ENCODE measurements at places on chromosomes 1 and 21.

DNA sequence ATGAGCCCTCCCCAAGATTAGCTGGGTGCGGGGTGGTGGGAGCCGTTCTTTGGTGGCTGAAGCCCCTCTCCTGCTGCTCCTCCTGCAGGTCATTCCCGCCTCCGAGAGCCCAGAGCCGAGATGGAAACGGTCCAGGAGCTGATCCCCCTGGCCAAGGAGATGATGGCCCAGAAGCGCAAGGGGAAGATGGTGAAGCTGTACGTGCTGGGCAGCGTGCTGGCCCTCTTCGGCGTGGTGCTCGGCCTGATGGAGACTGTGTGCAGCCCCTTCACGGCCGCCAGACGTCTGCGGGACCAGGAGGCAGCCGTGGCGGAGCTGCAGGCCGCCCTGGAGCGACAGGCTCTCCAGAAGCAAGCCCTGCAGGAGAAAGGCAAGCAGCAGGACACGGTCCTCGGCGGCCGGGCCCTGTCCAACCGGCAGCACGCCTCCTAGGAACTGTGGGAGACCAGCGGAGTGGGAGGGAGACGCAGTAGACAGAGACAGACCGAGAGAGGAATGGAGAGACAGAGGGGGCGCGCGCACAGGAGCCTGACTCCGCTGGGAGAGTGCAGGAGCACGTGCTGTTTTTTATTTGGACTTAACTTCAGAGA lies 448 bp downstream of the G0S2 start:
- no peak for DNase-seq

DNA sequence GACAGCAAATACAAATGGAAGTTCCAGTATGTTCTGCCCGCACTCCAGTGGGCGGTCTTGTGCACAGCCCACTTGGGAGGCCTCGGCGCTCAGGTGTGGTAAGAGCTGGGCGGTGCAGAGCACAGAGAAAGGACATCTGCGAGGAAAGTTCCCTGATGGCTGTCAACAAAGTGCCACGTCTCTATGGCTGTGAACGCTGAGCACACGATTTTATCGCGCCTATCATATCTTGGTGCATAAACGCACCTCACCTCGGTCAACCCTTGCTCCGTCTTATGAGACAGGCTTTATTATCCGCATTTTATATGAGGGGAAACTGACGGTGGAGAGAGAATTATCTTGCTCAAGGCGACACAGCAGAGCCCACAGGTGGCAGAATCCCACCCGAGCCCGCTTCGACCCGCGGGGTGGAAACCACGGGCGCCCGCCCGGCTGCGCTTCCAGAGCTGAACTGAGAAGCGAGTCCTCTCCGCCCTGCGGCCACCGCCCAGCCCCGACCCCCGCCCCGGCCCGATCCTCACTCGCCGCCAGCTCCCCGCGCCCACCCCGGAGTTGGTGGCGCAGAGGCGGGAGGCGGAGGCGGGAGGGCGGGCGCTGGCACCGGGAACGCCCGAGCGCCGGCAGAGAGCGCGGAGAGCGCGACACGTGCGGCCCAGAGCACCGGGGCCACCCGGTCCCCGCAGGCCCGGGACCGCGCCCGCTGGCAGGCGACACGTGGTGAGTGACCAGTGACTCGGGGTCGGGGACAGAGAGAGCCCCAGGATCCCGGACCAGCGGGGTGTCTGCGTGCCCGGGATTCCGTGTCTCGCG lies at the start of gene IL12RB2:
Gene IL12RB2, plus strand, starts transcription at position 623 of the 810 bp plus-strand sequence. CDS start 12,496 bp downstream, outside the sequence.
- DNase-seq, result peak; percentile 52

DNA sequence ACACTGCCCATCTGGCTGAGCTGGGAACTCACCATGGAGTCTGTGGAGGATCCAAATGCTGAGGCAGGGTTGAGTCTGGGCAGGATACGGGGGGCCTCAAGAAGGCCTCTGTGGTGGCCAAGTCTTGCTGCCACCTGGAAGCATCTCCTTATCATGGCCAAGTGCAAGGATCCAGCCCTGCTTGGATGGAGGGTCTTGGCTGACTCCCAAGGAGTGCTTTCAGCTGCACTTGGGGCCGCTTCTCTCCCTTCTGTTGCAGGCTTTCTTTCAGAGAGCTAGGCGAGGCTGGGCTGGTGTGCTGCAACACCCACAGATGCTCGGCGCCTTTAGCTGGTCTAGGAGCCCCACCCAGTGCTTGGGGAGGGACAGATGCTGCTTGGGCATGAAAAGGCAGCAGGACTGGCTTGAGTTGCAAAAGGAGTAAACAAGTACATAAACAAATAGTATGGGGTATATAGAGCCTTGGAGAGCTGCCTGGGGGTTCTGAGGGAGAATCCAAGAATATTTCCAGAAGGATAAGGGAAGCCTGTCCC lies at the start of gene THEM5:
Gene THEM5, minus strand, starts transcription at position 302 of the 533 bp plus-strand sequence. Its CDS starts 147 bp downstream, at position 155.
- no peak for DNase-seq

GRCh38 chr1:207952617-207953542 lies 42.0 kb upstream of the CD34 start:
- no peak for DNase-seq

GRCh38 chr1:6435129-6435528 lies 10.6 kb downstream of the ESPN start:
- no peak for DNase-seq

DNA sequence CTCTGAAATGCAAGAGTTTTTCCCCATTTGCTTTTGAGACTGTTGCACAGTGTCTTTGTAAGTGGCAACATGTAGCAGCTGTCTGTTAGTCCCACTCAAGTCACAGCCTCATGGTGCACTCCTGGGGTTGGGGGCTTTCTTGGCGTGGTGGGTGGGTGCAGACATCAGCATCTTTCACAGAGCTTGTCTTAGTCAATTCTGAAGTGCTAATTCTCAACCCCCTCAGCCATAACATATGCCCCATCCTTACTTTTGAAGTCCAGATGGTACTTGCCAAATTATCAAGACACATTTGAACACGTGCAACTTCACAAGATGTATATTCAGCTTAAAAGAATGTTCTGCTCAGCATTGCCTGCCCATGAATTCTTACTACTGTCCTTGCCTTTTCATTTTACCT lies 87.1 kb downstream of the VCAM1 start:
- DNase-seq, result no peak

DNA sequence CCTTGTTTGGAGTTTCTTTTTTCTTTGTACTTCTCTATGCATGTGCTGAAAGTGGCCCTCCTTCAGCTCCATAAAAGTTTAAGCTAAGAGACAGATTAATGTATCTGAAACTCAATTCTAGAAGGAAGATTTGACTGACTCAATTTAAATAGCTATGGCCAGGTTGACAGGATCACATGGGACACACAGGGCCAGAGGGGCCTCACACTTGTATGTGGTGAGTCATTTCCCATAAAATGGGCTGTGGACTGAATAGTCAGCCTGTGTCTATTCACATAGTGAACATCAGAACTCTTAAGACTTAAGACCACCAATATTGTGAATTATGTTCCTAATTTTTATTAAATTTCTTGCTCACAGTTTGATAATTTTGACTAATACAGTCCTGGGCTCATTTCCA lies 45.7 kb upstream of the DEPDC1 start:
- no peak for DNase-seq

- DNase-seq, result no peak
Measured at GRCh38 chr1:25809283-25809926, 9.4 kb downstream of the SELENON start.

GRCh38 chr1:14094611-14095400 lies 394.8 kb downstream of the PRDM2 start:
- no peak for DNase-seq

DNA sequence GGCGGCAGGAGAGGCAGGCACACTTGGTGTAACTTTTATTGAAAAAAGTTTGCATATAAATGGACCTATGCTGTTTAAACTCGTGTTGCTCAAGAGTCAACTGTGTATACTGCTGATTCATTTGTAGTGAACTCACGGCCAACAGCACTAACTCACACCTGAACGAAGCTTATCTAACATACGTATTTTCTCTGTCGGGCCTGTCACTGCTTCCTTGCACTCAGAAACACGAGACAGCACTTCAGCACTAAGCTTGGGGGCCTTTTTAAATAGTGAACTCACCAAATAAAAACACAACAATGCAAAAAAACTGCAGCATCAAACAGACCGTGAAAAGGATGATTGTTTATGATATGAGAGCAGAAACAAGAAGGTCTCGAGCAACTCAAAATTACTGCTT lies 58.9 kb upstream of the NEK2 start:
- DNase-seq, result no peak

DNA sequence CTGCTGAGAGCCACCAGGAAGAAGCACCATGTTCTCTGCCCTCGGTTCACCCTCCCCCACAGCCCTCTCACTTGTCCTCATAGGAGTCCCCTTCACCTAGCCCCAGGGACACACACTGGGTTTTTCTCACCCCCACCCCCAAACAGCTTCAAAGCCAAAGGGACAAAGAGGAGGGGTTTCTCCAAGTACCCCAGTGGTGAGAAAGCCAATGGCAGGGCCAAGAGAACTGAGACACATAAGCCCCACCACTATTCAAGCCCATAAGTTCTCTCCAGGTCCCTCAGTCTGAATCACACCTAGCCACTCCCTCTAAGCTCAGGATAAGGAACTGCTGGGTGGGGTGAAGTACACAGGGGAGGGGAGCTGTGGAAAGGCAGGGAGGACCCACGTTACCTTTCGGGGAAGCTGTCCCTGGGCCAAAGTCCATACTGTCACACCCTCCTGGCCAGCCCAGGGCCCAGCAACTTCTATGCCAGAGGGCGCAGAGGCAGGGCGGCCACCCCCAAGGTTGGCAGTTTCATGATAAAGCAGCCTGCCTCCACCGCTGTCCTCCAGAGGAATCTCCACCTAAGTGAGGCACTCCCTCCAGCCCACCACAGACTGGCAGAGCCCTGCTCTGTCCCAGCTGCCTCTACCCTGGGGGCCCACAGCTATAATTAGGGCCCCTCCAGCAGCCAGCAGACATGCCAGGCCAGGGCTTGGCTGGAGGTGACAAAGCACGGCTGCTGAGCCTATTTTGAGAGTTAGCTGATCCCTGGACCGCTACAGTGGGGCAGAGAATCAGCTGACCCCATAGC lies 39.0 kb upstream of the PPP1R15B start:
- DNase-seq, result no peak

GRCh38 chr21:38183961-38184360 lies 72.8 kb upstream of the KCNJ15 start:
- no peak for DNase-seq

DNA sequence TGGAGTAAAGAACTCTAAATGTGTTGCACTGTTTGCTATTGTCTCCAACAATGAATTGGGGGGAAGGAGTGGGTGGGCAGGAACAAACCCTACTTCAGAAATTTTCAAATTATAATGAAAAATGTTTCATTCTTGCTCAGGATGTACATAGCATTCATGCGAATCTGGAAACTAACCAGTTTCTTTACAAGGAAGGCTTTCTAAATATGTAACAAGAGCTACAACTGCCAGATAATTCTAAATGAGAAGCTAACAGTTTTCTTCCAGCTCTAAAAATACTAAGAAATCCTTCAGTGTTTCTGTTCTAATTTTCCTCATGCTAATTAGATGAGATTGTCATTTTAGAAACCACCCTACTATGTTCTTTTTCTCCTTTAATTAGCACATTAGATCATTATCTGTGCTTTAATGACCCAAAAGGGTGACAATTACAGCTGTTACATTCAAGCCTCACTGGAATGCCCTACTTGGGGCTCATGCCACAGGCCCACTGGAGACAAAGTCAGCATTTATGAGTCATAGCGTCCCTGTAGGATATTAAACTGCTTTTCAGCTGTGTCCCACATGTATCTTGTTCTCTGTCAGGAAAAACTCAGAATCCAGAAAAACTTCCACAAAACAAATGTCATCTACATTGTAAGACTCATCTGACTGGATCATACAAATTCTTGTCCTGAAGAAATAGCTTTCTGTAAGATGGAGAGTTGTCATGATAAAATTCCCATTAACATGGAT lies 804.6 kb upstream of the CXADR start:
- no peak for DNase-seq

GRCh38 chr1:116540088-116540487 lies 30.7 kb downstream of the CD58 start:
- DNase-seq, result no peak

GRCh38 chr1:26162220-26162709 lies 3.4 kb downstream of the FAM110D start:
- DNase-seq, result no peak

DNA sequence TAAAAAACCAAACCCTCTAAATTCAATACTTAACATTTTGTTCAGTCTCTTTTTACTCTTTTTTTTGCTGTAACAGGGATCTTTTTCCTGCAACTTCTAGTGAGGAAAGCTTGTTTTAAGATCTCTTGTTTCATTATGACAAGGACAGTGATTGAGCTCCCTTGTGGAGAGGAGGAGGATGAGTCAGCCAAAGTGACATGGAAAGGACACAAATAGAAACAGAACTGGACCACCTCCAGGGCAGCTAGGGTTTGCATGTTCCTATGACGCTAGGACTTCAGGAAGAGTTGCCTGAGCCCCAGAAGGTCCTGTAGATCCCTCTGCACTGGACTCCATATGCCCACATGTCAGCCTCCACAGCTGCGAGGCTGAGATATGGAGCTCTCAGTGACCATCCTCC lies 212.6 kb upstream of the FAM78B start:
- DNase-seq, result no peak

DNA sequence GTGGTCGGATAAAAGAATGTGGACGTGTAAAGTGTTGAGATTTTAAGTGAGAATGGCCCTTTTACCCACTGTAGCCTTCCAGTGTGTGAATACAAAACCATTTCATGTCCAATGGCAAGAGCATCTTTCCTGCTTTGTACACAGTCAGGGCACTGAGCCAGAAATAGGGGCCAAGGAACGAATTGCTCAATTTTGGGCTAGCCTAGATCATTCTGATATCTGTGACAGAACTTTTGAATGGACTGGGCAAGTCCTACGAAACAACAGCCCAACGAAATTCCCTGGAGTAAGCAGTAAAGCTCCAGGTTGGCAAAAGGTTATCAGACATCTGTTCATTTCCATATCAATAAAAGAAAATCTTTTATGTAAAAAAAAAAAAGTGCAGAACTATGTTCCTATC lies 5.5 kb downstream of the KIF26B start:
- DNase-seq, result no peak

DNA sequence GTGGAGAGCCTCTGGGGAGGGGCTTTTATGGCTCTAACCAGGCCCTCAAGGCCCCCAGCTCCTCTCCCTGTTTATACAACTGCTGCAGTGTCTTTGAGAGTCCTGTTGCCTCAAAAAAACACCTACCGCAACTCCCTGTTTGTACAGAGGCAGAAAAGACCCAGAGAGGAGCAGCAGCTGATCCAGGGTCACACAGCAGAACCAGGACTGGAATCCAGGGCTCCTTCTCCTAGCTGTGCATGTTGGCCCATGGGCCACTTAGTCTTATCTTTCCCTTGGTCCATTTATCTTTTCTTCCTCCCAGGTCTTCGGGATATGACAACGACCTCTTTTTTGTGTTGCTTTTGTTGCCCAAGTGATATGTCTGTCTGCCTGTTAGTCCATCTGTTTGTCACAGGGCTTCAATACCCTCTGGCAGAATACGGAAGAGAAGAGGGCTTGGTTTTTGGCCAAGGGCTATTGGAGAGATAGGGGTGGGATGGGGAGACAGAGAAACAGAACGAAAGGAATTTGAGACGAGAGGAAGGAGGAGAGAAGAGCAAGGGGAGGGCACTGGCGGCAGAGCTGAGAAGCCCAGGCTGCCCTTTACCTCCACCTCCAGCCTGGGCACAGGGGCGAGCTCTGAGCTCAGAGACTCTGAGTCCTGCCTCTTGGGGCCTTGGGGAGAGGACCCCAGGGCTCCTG lies 33.5 kb upstream of the WASF2 start:
- no peak for DNase-seq

Data from stimulated activated CD4-positive, alpha-beta T cell treated with anti-CD3 and anti-CD28 coated beads, Interleukin-1b, Interleukin-23, amount 100 ng/mL, for 4 hours (primary cell).